ENCODE measurements at places on chromosomes 11 and 22.

DNA sequence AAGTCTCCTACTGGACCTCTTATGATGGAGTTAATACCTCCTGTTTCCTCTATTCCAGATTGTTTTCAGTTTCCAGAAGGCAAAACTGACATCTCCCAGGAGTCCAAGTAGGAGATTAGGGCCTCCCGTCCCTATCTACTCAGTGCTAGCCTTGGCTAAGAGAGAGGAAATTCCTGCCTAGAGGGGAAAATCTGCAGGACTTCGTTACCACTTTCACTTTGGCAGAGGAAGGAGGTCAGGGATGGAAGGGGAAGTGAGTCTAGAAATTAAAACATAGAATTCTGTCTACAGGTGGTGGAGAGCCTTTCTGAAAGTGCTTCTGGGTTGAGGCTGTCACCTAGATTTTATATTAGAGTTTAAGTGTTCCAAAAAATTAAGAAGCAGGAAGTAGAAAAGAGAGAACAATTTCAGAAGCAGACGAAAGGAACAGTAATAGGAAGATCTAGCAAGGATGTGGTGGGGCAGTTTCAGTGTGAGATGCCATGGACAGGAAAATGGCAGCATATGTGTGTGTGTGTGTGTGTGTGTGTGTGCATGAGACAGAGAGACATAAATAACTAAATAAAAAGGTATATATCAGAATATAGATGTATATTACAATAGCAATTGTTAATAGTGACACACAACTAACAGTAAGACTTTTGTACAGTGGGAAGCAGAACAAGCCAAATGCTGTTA lies 2.4 kb upstream of the TRIM68 start:
- DNase-seq, result no peak

- DNase-seq, result no peak
Measured at GRCh38 chr11:48054994-48055291, 74.6 kb downstream of the PTPRJ start.

DNA sequence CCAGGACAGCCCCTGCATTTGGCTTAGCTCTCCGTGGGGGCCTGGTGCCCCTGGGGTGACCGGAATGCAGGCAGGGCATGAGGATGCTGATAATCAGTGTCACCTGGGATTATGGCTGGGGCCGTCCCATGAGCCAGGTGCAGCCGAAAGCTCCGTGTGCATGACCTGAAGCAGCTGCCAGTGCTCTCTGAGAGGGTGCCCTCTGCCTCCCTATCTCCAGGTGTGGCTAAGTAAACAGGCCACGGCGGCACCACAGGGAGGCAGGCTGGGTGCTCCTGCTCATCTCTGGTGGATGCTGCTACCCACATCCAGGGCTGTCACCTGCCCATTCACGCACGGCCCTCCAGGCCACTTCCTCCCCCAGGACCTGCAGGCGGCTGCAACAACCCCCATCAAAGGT lies 29.8 kb downstream of the DUSP8 start:
- DNase-seq, result no peak

GRCh38 chr22:19619144-19620009 lies 94.9 kb upstream of the SEPTIN5 start:
- DNase-seq, result no peak

- DNase-seq, result no peak
Measured at GRCh38 chr22:27997538-27997937, 78.5 kb upstream of the PITPNB start.

DNA sequence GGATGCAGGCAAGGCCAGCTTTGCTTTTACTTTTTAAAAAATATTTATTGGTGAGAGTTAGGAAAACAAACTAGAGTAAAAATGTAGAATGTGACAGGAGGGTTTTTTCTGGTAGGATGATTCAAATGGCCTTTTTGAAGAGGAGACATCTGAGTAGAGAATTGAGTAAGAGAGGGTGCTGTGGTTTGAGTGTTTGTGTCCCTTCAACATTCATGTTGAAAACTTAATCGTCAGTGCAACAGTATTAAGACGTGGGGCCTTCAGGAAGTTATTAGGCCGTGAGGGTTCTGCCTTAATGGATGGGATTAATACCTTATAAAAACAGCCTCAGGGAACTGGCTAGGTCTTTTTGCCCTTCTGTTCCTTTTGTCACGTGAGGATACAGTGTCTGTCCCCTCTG lies 288.8 kb upstream of the C11orf87 start:
- DNase-seq, result no peak

DNA sequence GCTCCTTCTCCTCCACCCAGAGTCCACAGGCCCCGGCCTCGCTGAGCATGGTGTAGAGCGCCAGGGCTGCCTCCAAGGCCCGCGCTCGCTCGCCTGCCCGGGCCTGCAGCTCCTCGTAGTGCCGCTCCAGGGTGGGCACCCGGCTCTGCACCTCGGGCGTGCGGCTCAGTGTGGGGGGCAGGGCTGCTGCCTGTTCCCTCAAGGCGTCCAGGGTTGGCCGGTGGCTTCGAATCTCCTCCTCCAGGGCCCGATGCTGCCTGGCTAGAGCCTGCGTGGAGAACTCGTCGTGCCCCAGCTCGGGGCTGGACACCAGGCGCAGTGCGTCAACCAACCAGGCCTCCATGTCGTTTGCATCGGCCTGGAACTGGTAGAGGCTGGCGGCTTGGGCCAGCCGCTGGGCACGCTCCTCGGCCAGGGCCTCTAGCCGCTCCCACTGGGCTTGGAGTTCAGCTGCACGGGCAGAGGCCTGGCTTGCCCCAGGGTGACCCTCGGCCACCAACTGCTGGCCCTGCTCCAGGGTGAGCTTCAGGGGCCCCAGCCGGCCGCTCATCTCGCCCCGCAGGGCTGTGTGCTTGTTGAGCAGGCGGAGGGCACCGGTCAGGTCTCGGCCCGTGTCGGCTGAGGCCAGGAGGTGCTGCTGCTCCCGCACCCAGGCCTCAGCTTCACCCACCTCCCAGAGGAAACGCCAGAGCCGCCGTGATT lies 24.2 kb downstream of the SPTBN2 start:
- no peak for DNase-seq

DNA sequence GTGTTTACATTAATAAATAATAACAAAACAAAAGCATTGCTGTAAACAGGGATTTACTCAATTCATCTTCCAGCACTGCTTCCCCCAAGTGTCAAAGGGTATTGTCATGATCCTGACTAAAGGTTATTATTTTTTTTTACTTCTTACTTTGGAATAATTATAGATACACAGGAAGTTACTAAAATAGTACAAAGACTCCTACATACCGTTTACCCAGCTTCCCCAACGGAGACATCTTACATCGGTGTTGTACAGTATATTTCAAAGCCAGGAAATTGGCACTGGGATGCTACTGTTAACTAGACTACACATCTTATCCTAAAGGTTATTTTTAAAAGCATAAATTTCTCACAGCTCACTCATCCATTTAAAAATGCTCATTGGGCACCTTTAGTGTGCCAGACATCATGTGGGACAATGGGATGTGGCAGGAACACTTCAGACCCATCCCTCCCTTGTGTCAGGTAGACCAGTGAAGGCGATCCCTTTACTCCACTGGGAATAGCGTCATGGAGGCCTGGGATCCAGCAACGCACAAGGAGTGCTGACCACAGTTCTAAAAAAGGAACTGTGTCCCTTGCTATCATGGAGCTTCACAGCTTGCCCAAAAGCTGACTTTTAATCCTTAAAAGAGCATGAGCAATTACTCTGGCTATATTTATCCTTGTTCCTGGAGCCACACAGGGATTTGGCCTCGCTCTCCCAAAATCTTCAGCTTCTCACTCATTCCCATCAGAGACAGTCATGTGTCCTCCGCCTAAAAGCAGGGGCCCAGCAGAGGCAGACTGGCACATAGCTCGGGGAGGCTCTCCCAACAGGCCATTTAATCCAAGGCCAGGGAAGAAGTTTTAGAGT lies 3.1 kb upstream of the IRAG1 start:
- no peak for DNase-seq

- no peak for DNase-seq
Measured at GRCh38 chr22:45845076-45845487, 131.9 kb downstream of the WNT7B start.

DNA sequence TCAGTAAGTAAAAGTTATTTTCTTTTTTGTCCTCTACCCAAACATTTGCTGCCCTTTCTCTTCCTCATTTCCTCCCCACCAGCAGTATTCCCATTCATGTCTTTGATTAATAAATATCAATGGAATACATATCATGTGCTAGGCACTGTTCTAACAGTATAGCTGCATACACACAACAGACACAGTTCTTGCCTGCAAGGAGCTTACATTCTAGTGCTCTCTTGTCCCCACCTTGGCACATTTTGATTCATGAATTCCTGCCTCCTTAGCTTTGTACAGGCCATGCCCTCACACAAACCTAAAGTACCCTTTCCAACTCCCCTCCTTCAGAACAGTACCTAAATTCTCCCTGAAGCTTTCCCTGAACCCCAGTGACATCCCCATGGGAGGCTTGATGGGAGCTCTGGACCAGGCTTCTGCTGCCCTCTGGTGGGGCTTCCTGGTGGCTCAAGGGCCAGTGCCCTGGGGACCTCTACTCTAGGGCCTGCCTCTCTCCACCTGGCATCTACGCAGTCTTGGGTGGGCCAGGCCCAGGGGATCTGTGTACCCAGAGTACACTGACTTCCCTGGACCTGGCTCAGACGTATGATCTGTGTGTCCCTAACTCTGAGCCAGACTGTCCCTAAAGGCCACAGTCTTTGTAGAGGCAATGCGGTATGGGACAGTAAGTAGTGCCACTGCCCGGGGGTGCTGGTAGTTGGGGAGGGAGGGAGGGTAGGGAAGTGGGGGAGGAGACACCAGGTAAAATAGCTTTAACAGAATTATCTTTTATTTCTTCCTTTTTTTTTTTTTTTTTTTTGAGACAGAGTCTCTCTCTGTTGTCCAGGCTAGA lies 14.1 kb downstream of the RPS13 start:
- no peak for DNase-seq

DNA sequence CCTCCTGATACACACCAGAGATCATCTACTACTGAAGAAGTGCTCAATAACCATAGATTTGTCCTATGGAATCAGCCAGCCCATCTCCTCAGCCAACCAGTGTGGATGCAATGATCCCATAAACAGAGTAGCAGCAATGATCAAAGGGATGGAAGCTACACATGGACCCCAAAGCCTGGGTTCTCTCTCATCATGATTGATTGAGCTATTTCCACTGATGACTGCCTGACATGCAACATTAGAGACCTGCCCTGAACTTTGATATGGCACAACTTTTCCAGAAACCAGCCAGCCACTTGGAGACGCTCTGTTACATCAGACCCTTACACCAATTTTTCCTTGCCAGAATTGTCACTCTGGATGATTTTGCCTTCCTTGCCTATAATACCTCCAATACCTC lies 471.6 kb downstream of the BUD13 start:
- no peak for DNase-seq

GRCh38 chr11:6268820-6269219 lies 9.2 kb downstream of the CCKBR start:
- no peak for DNase-seq

DNA sequence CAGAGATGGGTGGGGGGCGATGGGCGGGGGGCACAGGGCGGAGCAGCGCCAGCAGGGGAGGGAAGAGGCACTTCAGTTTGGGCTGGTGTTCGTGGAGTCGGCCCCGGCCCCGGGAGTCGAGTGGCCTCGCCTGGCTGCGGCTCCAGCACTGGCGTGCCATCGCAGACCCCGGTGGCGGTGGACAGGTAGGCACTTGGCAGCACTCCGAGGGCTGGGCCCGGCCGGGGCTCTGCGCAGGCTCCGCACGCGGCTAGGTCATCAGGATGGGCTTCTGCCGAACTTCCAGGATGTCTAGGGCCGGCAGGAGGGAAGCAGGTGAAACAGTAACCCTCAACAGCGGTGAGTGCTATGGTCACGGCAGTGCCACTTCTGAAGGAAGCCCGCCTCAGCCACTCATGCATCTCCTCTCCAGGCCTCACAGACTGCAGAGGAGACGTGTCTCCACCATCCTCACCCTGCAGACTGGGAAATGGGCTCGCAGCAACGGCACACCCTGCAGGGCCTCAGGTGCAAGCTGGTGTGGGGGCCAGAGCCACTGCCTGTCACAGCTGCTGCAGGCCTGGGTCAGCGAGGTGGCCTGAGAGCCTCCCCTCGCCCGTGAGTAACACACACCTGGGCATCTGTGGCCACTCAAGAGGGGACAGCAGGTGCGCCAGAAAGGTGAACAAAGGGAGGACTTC lies 33.3 kb downstream of the NUP50 start:
- no peak for DNase-seq

- no peak for DNase-seq
Measured at GRCh38 chr11:121439337-121439736, 12.8 kb upstream of the SORL1 start.

DNA sequence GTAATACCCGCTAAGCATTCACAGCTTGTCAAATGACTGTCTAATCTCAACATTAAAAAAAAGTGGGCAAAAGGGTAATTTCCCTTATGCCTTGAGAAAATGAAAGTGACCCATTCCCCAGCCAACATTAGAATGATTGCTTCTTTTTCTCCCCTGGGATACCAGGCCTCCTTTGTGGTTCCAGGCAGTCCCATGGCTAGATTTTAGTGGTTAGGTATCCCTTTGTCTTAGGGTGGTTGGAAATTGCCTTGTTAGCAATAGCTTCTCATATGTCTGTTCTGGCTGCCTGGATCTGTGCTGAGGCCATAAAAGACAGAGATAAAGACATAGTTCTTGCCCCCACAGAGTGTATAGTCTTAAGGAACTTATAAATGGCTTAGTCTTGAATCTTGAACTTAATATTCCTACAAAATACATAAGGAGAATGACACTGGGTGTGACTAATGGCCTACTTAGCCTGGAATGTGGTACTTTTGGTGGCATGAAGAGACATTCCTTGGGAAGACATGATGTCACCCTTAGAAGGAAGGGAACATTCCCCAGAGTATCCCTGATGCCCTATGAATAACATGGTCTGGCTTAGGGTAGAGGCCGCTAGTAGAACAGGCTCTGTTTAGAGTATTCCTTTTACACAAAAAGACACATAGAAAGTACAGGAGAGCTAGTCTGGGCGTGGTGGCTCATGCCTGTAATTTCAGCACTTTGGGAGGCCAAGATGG lies 90.3 kb downstream of the ZBTB16 start:
- no peak for DNase-seq

DNA sequence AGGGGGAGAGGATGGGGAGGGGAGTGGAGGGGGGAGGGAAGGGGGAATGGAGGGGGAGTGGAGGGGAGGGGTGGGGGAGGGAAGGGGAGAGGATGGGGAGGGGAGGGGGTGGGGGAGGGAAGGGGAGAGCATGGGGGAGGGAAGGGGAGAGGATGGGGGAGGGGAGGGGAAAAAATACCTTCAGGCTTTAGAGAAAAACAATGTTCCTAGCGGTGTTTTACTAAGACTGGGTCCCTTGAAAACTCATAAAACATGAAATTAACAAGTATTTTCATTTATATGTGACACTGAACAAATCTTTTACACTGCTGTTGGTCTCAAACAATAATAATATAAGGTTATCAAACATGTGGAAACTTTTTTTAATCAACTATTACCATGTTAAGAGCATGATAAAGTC lies 42.4 kb downstream of the RSF1 start:
- no peak for DNase-seq

- DNase-seq, result no peak
Measured at GRCh38 chr11:95322539-95322938, 91.5 kb upstream of the SESN3 start.

- no peak for DNase-seq
Measured at GRCh38 chr22:48947636-48948035, 880.0 kb downstream of the BRD1 start.

- DNase-seq, result no peak
Measured at GRCh38 chr11:117902001-117902845, 25.8 kb upstream of the FXYD6 start.
